ENCODE measurements at places on chromosomes 3 and 15.

DNA sequence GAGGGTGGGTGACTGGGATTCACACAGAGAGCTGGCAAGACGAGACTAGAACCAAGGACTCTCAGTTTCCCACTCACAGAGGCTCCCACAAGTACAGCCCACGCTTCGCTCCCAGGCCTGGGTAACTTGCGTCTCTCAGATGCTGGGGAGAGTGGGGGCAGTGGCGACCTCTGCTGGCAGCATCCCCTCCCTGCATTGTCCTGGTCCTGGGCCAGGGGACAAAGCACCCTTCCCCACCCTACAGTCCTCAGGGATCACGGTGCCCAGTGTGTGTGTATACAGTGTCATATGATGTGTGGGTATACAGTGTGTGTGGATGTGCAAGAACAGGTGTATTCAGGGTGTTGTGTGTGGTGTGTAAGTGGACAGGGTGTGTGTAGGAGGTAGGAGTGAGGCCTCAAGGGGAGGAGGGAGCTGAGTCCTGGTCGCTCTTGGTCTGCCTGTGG is 12.8 kb downstream of the VILL start:
- no peak for DNase-seq

- DNase-seq, result no peak
Measured at GRCh38 chr3:71511446-71511845, 72.1 kb downstream of the FOXP1 start.

DNA sequence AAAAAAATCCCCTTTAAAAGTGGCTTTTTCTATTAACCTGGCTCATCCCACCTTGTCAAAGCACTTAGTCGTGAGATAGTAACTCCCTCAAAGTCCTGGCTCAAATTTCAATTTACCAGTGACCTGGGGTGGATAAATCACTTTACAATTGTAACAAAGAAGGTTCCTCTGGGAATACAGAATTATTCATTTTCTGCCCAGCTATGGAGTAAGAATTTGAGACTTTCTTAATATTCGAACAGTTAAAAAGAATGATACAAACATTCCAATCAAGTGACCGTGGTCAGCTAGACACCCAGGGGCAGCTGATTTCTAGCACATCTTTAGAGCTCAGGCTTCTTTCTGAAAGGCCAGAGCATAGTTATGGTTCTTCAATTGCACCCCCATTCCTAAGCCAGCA is 291.0 kb upstream of the TGFBR2 start:
- no peak for DNase-seq

- no peak for DNase-seq
Measured at GRCh38 chr3:43341788-43342187, 55.4 kb downstream of the SNRK start.

DNA sequence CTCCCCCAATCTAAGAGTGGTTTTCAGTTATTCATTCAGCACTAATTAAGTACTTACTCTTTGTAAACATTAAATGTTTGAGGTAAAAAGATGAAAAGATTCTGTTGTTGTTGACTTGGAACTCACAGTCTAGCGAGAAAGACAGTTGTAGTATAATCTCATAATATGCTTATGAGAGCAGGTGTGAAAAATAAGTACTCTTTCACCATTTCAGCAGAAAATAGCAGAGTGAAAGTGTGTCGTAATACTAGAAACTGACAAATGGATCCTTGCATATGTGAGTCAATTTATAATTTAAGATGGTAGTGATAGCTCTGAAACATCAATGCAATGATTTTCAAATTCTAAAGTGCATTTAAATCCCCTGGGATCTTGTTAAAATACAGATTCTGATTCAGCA is 618.8 kb upstream of the CCDC54 start:
- no peak for DNase-seq

DNA sequence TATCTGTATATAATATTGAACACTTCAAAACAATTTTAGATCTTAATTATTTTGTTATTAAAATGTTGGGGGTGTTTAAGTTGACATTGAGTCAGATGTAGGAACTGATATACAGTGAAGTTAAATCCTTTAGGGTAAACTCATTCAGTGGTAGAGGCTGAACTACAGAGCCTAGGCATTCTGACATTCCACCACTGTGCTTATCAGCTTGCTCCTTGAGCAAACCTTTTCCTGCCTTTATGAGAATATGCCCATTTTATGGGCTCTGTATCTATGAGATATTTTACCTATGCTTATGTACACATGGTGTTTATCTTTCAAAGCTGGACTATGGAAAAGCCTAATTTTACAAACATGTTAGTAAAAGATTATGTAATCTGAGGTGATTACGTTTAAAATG is 407.5 kb downstream of the ZBTB20 start:
- DNase-seq, result no peak

DNA sequence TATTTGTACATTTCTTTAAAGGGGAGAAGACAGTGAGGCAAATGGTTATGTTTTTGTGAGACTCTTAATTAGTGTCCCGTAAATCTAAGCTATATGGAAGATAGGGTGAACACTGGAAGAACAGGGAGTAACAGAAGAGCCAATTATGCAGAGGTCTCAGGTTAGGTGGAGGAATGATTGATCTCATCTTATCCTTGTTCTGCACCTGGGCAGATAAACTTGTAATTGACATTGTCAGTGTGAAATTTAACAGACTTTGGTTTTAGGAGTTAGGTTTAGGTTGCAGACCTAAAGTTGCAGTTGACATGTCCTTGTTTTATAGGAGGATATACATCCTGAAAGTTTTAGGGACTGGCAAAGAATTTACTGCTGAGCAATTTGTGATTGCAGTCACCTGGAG is 3.1 kb upstream of the TWF2 start:
- DNase-seq, result no peak

DNA sequence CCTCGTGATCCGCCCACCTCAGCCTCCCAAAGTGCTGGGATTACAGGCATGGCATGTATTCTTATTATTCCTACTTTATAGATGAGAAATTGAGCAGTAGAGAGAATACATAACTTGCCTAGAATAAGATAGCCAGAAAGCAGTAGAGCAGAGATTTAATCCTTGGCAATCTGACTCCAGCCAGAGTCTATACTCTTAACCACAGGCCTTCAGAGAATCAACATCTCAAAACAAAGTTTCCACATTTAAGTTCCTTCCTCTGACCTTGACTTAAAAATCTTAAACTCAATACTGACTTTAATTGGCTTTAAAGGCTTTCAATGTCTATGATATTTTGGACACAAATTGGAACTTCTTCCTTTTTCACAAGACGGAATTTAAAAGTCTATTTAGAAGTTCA is 37.1 kb downstream of the ZNF106 start:
- DNase-seq, result no peak

DNA sequence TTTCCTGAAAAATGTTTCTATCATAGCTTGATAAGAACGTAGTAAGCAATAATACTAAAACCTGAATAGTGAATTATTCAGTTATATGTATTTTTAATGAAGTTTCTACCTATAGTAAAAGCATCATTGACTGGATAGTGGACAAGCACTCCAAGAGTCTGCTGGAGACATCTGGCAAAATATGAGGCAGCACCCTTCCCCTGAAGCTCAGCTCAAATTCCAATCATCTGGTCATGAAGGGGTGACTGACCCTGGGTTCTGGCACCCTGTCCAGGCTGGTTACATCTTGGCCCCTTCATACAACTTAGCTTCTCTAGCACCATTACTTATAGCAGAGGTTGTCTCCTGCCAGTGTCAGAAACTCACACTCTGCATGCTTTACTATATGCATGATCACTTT is 455.4 kb downstream of the RAP2B start:
- DNase-seq, result no peak

DNA sequence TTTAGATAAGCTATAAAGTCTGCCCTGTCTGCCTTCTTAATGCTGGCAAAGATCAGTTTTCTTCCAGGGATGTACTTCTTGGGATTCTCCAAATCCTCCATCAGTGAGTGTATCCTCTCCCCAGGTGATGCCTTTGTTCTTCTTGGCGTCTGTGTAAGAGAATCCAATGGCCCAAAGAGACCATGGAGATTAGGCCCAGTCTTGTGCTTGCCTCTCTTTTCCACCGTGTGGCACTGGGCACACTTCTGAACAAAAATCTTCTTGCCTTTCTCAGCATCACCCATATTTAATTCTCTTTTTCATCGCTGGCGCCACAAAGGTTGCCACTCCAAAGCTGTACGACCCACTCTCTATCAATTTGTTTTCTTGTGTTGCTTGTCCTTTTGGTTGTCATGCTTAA is 32.2 kb upstream of the TAMM41 start:
- no peak for DNase-seq

DNA sequence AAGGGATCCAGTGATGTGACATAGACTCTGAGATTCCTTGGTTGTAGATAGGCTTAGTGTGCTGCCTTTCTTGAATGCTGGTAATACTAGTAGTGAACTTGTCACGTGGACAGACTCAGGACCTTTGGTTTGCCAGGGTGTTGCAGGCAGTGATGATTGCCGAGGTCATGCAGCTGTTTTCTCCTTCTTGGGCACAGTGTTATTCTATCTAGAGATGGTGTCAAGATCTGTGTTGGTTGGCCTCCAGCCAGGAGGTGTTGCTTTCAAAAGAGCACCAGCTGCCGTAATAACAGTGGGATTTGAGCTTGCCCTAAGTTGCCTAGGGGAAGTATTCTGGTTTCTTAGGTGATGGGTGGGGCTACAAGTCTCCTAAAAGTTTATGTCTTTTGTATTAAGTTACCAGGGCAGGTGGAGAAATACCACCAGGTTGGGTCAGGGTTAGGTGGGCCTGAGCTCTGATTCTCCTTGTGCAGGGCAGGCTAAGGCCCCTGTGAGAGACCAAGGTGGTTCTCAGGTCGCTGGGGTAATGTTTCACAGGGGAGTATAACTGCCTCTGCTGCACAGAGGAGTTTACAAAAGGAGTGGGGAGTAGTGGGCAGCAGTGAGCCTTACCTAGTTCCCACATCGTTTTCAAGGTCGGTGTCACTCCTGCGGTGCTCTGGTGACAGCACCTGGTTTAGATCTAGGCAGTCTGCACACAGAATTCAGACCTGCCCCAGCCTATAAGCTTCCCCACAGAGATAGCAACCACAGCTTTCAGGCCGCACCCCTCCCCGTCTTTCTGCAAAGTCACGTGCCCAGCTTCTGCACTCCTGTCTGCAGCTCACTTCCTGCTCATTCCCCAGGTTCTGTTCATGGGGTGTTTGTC is 350.3 kb downstream of the DOCK3 start:
- DNase-seq, result no peak

Measured in AG04450 (cell line).